AG09309 (cell line): ENCODE measurements at places on chromosomes 5 and 9.

DNA sequence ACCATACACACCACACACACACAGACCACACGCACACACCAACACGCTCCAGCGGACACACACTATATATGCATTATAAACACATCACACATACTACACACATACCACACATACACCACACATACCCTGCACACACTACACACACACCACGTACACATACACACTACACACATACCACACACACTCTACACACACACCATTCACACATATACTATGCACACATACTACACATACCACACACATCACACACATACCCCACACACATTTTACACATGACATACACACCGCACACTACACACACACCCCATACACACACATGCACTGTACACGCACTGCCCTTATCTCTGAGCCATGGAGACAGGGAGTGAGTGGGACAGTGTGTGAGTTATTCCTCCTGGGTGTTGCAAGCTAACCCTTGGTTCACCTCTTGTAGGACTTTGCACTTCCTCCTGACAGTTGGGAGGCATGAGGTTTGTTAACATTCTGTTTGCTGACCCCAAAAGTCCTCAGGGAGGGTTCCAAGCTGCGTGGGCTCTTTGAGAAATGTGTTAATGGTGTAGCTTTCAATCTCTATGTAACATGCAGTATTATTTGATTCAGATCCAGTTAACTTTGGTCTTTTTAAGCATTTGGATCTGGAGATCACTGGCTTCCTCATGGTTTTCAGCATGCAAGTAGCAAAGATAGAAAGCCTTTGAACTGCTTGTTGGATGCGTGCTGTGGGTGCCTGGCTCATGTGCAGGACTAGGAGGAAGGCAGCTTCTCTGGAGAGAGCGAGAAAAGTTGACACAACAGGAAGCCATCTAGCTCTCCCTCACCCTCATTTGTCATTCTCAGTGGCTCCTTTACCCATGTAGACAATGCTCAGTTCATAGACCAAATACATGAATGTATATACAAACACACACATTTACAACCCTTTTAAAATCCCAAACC is 13.7 kb downstream of the IL31RA start:
- no peak for DNase-seq

GRCh38 chr5:32174011-32174870 is at the start of gene GOLPH3:
GOLPH3 (minus strand) TSS chr5:32174319; CDS start chr5:32174034, 285 bp downstream.
- DNase-seq, result peak; percentile 42

GRCh38 chr5:136840601-136841000 is 475.3 kb upstream of the TRPC7 start:
- DNase-seq, result no peak

GRCh38 chr5:98777295-98777694 is 3.8 kb downstream of the RGMB start:
- DNase-seq, result no peak

DNA sequence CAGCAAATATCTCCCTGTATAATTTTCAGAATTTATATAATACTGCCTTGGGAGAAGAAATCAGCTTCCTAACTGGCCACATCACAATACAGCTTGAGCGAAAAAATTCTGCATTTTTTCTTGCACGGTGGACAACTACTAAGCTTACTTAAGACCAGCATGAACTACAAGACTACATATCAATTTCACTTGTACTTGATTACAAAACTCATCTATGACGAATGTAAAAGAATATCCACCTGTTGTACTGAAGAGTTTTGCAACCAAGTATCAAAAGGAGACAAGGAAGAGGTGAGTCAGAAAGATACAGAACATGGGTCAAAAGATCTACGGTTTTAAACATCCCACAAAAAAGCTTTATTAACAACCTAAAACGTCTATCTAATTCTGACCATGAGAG is 279.4 kb downstream of the BNC2 start:
- DNase-seq, result no peak

- no peak for DNase-seq
Measured at GRCh38 chr9:79028101-79028500, 543.7 kb upstream of the TLE4 start.

GRCh38 chr5:65050826-65051498 is 282.2 kb downstream of the CWC27 start:
- no peak for DNase-seq

DNA sequence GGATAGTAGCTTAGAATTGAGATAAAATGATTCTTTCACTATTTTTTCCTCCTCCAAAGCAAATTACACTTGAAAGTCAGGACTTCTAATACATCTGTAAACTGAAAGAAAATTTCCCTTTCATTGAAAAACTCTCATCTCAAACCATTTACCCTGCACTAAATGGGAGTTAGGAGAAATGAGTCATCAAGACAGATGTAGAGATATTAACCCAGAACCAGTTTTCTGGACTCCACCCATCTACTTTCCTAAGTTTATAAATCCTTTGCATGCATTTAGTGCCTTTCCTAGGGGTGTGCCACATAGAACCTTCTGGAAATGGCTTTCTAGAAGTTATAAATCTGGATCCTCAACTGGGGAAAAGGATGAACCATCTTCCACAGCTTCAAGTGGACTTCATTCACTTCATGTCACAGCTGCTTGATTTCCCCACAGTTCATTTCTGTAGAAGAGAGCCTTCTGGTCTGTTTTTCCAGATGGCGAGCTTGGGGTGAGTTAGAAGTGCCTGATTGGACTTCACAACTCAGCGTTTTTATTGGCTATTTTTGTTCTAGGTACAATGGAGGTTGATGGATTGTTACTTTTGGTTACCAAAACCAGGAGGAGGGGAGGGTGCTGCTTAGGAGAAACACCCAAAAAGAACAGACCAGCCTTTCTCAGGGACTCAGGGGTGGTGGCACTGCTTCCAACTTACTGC is 72.5 kb upstream of the GPR151 start:
- DNase-seq, result no peak

DNA sequence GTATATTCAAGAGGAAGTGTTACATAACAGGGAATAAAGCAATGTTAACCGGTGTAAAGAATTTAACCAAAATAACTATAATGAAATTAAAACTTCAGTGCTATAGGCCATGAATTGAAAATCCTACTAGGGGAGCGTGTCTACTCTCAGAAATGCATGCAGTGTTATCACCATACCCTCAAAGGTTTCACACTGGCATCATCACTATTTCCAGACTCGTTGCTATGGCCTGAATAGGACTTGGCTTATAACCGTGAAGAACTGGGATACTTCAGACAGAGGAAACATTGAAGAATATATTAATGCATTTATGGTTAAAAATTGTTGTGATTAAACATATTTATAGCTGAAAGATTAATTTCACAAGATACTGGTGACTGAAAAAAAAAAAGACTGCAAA is 154.9 kb downstream of the EPB41L4A start:
- no peak for DNase-seq

- no peak for DNase-seq
Measured at GRCh38 chr9:89436326-89436725, 61.6 kb downstream of the SEMA4D start.

DNA sequence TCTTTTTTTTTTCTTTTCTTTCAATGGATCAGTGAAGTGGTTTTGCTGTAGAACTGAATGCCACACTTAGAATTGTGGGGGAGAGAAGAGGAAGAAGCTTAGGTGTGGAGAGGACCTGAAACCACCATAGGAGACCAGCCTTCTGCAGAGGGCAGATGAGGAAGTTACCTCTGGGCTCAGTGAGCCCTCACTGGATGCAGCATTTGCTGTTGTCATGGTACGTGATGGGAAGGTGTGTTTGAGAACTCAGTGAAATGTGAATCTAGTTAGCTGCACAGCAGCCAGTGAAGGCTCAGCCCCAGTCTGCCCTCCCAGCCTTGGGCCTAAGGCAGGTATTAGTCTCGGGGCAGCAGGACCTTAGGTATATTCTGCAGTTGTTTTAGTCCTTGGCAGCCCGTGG is 17.5 kb downstream of the CYFIP2 start:
- DNase-seq, result no peak

GRCh38 chr5:58354827-58355226 is 105.1 kb downstream of the PLK2 start:
- DNase-seq, result no peak

GRCh38 chr5:42912184-42912798 is 100.6 kb upstream of the SELENOP start:
- DNase-seq, result peak; percentile 14

GRCh38 chr9:27202056-27202455 is 93.0 kb downstream of the TEK start:
- DNase-seq, result no peak

GRCh38 chr5:51696122-51696521 is 312.9 kb downstream of the ISL1 start:
- no peak for DNase-seq

- DNase-seq, result no peak
Measured at GRCh38 chr9:108272349-108272899, 583.4 kb downstream of the ACTL7B start.

DNA sequence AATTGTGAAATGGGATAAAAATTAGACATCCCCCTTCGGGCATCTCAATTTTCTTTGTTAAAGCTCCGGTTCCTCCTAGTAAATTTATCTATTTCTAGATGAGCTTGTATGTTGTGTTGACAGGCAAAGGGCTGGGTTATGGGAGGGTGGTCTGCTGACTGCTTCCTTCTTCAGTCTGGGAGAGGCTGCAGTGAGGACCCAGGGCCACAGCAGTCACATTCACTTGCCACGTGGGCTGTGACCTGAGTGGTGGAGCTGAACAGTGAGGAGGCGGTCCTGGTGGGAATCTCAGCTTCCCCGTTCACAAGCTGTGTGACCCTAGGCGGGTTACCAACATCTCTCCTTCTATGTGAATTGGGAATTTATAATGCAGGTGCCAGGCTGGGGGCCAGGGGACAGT is 57.5 kb upstream of the RXRA start:
- no peak for DNase-seq

- peak; percentile 24 for DNase-seq
Measured at GRCh38 chr5:66306105-66306843, 162.2 kb downstream of the SREK1 start.

DNA sequence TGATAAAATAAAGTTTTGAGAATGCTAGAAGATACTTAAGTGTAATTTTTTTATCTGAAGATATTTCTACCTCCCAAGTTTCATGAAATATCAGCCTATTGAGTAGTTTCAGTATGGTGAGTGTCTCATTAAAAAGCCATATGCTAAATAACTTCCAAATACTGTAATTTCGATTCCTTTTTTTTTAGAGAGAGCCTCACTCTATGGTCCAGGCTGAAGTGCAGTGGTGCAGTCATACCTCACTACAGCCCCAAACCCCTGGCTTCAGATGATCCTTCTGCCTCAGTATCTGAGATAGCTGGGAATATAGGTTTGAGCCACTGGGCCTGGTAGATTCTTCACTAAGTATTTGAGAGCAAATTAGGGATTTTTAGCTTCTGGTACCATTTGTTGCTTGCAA is 24.5 kb downstream of the CDC42SE2 start:
- DNase-seq, result no peak

GRCh38 chr9:4315582-4316215 is 15.8 kb upstream of the GLIS3 start:
- no peak for DNase-seq

DNA sequence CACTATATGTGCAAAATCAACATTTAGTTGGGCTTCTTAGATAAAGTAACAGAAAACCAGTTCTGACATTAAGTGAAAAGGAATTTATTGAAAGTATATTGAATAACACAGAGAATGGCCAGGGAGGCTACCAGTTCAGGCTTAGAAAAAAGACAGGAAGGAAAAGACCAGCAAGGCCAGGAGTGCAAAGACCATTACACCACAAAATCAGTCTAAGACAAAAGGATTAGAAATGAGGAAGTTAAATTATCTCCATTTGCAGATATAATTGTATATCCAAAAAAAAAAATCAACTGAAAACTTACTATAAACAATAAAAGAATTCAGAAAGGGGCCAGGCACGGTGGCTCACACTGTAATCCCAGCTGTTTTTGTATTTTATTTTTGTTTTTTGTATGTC is 4.8 kb upstream of the TEX10 start:
- no peak for DNase-seq
